NCI-H1092 (cell line): ENCODE measurements at places on chromosomes 1 and 21.
A peak's percentile ranks its signal among the peaks of the same experiment; 100 is the strongest.

DNA sequence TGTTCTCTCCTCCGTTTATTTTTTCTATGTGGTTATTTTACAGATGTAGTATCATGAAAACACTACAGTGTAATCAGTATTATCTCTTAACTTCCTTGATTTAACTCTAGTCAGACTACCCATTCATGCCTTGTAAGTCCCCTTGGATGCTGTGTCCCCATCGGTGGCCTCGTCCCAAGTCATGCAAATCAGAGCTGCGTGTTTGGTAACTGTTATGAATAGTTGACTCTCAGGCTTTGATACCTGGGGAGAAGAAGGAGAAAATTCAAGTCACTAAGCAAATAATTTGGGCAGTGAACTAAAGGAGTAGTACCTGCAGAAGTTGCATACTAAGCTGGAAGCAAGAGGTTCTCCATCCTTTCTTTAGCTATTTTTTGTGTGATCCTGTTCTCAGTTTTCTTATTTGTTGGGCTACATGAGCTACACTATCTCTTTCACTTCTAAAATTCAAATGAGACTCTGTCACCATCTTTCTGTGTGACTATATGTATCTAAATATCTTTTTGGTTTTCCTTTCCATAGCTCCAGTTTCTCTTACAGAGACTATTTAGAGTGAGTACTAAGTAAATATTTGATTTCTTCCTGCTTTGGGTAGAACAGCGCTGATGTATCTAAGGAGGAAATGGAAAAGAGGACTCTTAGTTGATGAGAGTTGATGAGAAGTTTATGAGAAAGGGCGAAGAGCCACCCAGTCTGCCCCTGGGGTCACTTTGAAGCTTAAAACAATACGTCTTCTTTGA, 50.9 kb downstream of the VANGL2 start:
- DNase-seq, result no peak

- DNase-seq, result no peak
Measured at GRCh38 chr1:52552236-52552504, 722 bp downstream of the TUT4 start.

- no peak for DNase-seq
Measured at GRCh38 chr1:46458190-46458589, 31.4 kb upstream of the DMBX1 start.

GRCh38 chr1:227915564-227916553, 31.9 kb downstream of the WNT9A start:
- no peak for DNase-seq

DNA sequence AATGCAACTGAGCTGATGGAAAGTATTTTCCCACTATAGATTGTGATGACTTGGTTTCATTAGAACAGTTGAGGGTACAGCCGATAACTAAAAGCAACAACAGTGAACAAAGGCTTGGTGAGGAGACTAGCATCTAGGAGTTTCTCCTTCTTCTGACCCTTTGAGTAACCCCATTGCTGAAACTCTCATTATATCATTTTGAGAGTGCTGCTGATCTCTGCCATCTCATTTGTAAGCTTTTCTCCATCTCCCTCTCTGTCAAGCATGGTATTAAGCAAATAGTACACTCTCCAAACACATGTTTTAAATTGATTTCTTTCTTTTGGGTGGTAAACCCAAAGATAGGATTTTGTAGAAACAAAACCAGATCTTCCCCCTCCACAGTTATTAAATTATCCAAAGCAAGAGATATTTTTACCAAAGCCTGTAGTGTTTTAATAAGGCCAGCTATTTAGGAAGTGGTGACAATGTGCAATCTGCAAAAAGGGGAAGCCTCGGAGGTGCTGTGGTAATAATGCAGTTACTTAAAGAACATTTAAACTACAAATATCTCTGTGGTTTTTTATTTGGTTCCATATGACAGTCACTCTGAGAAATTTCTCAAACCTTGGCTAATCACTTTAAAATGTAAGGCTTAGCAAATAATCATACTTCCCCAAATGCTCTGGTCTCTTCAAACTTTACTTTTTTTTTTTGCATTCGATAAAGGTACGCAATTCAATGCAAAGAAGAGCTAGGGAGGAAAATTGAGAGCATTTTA, 287.5 kb downstream of the HLX start:
- no peak for DNase-seq

- peak; percentile 46 for DNase-seq
Measured at GRCh38 chr1:149962039-149962647, 25.5 kb upstream of the MTMR11 start.

- no peak for DNase-seq
Measured at GRCh38 chr1:12130466-12131130, 36.2 kb upstream of the TNFRSF1B start.

- no peak for DNase-seq
Measured at GRCh38 chr1:8910914-8911313, 32.4 kb upstream of the ENO1 start.

GRCh38 chr1:192973988-192974387, 85.2 kb downstream of the UCHL5 start:
- no peak for DNase-seq

DNA sequence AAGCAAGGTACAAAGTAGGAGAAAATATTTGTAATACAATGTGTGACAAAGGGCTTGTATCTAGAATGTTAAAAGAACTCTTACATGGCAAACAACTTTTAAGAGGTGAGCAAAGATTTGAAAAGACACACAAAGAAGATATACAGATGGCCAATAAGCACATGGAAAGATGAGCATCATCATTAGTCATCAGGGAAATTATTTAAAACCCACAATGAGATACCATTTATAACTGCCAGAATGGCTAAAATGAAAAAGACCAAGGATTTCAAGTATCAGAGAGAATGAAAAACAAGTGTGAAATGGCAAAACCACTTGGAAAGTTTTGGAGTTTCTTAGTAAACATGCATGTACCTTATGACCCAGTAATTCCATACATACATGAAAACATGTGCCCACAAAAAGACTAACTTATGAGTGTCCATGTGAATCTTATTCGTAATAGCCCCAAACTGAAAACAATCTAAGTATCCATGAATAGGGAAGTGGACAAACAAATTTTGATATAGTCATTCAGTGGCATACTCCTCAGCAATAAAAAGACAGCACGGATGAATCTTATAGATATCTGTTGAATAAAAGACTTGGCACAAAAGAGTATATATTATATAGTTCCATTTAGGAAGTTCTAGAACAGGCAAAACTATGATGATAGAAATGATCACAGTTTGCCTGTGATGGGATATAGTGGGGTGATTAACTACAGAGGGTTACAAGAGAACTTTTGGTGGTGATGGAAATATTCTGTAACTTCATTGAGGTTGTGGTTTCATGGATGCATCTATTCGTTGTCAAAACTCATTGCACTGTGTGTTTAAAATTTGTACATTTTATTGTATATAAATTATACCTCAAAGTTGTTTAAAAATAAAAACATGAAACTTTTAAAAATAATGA, 82.0 kb downstream of the DISP1 start:
- no peak for DNase-seq

- DNase-seq, result no peak
Measured at GRCh38 chr1:174044418-174045222, 22.5 kb upstream of the RC3H1 start.

- DNase-seq, result no peak
Measured at GRCh38 chr1:92927870-92928269, 33.4 kb downstream of the DIPK1A start.

- no peak for DNase-seq
Measured at GRCh38 chr21:41037212-41037611, 130.7 kb upstream of the BACE2 start.

GRCh38 chr1:239363930-239364329, 22.4 kb upstream of the CHRM3 start:
- DNase-seq, result no peak

DNA sequence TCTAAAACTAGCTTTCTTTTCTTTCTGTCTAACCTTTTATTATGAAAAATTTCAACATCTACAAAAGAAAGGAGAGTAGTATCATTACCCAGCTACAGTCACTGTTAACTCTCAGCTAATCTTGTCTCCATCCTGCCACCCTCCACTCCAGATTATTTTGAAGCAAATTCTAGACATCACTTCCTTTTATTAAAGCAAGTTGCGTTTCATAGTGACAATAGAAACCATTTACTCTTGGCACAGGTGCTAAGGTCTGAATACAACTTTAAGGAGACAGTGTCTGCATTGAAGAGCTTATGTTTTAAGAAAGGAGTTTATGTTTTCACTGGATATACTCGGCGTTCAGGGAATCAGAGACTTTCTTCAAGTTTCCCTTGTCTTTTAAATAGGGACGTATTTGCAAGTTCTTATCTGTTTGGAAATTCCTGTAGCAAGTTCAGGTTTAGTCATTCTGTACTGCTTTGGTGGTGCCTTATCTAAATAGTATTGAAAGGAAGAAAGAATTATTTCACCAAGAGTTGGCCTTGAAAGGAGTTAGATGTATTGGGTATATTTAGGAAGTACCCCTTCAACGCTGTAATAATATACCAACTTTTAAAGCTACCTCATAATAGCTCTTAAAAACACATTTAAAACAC, 42.7 kb downstream of the ITSN1 start:
- DNase-seq, result no peak

- no peak for DNase-seq
Measured at GRCh38 chr1:8040586-8040985, 14.5 kb upstream of the ERRFI1 start.

- no peak for DNase-seq
Measured at GRCh38 chr1:153306303-153307220, 6.2 kb downstream of the PGLYRP3 start.

GRCh38 chr21:39874759-39875158, 7.5 kb downstream of the PCP4 start:
- peak; percentile 24 for DNase-seq

- peak; percentile 15 for DNase-seq
Measured at GRCh38 chr1:23751050-23751814, 8.0 kb downstream of the ELOA start.

- no peak for DNase-seq
Measured at GRCh38 chr1:23617084-23617521, 57.8 kb upstream of the ID3 start.

DNA sequence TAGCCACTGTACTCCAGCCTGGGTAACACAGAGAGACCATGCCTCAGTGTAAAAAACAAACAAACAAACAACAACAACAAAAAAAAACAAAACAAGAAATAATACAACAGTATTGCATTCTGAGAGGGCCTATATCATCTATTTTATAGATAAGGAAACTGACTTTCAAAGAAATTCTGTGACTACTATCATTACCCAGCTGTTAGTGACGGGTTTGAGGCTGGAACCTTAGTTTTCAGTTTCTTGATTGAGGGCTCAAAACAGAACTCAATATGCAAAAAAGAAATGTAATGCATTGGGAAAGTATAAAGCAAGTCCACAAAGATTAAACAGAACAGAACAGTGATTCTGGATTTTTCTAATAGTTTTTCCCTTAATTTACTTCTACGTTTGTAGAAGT, 149.4 kb downstream of the NFIA start:
- no peak for DNase-seq
